Brain (organoid and tissue), 16 donors: ENCODE measurements at places on chromosomes 6 and 20. TPM values are rescaled to one million over a fixed set of nuclear protein-coding genes. Genes with fewer than 3 reads are reported as not detected.

VGLL2 gene
- not detected for polyA plus RNA-seq

TFAP2C gene
- 4.0 TPM for polyA plus RNA-seq

TAB2 gene
- polyA plus RNA-seq = 33.5 TPM

GJA1 gene
- 65.4 TPM for polyA plus RNA-seq

KCNQ2 gene
- 100 TPM for polyA plus RNA-seq

HAO1 gene
- not detected for polyA plus RNA-seq

SAPCD1 gene
- polyA plus RNA-seq = 1.1 TPM

RIPOR2 gene
- 13.6 TPM for polyA plus RNA-seq

WFDC13 gene
- not detected for polyA plus RNA-seq

NKAPL gene
- 1.1 TPM for polyA plus RNA-seq

GGT7 gene
- polyA plus RNA-seq = 28.5 TPM

GPX5 gene
- polyA plus RNA-seq = not detected

EFHC1 gene
- polyA plus RNA-seq = 36.0 TPM

SYCP2 gene
- 0.22 TPM for polyA plus RNA-seq

CALHM4 gene
- not detected for polyA plus RNA-seq

LAMA4 gene
- 7.0 TPM for polyA plus RNA-seq

CTSA gene
- 89.7 TPM for polyA plus RNA-seq

TCF21 gene
- not detected for polyA plus RNA-seq

SULF2 gene
- 18.8 TPM for polyA plus RNA-seq

RGS17 gene
- 5.9 TPM for polyA plus RNA-seq

MLN gene
- polyA plus RNA-seq = not detected
